ENCODE measurements at places on chromosomes 11 and 22. TPM values are rescaled to one million over a fixed set of nuclear protein-coding genes. Genes with fewer than 3 reads are reported as not detected.

Gene VWA5A
- 4.5 TPM for total RNA-seq

Gene HPX
- 0.18 TPM for total RNA-seq

Gene NLRP10
- not detected for total RNA-seq

Gene NEFH
- 3.9 TPM for total RNA-seq

Gene C11orf71
- 6.8 TPM for total RNA-seq

Gene CASP5
- total RNA-seq = not detected

Gene RAB30
- 9.4 TPM for total RNA-seq

Gene CCDC188
- 0.59 TPM for total RNA-seq

Gene PRR33
- not detected for total RNA-seq

Gene MEN1
- 33.1 TPM for total RNA-seq

Gene HTR3B
- not detected for total RNA-seq

Gene PANX3
- not detected for total RNA-seq

Gene GNG3
- 0.30 TPM for total RNA-seq

Gene PRAME
- not detected for total RNA-seq

Gene GRIK4
- not detected for total RNA-seq

Gene KRTAP5-8
- total RNA-seq = not detected

Gene CTSF
- 0.77 TPM for total RNA-seq

Gene PLAAT2
- not detected for total RNA-seq

Gene PIH1D2
- total RNA-seq = 0.59 TPM

Gene HBG1
- total RNA-seq = not detected

Gene PPP2R1B
- 62.2 TPM for total RNA-seq

Gene SIDT2
- 26.4 TPM for total RNA-seq

Gene ESAM
- 0.50 TPM for total RNA-seq

All from T-helper 2 cell treated with Interferon-gamma antibody and Interleukin-4, amounts not matched to agents 100 ng/mL and 5 ng/mL, for 36 hours (primary cell).